ENCODE measurements at places on chromosomes 13 and 19.

- DNase-seq, result no peak
These were observed 108.6 kb downstream of the AKAP11 start for GRCh38 chr13:42380420-42381164.

DNA sequence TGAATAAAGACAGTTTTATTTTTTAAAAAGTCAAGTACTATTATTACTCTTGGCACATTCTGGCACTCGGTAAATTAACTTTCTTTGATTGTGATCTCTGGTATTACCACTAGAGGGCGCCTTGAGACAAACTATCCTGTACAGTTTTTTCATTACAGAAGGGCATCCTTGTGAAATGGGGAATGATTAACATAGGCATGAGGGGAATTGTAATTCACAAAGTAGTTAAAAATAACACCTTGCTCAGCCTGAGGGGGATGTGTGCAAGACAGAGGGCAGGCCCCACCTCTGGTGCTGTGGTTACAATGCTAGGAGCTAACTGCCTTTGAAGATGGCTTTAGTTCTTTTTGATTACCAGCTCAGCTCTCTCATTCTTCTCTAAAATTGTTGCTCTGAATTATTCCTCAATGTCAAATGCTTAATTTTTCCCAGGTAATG lies 24.2 kb upstream of the C1QTNF9B start:
- peak; percentile 69 for DNase-seq

GRCh38 chr13:27097691-27098090 lies 73.9 kb downstream of the USP12 start:
- no peak for DNase-seq

DNA sequence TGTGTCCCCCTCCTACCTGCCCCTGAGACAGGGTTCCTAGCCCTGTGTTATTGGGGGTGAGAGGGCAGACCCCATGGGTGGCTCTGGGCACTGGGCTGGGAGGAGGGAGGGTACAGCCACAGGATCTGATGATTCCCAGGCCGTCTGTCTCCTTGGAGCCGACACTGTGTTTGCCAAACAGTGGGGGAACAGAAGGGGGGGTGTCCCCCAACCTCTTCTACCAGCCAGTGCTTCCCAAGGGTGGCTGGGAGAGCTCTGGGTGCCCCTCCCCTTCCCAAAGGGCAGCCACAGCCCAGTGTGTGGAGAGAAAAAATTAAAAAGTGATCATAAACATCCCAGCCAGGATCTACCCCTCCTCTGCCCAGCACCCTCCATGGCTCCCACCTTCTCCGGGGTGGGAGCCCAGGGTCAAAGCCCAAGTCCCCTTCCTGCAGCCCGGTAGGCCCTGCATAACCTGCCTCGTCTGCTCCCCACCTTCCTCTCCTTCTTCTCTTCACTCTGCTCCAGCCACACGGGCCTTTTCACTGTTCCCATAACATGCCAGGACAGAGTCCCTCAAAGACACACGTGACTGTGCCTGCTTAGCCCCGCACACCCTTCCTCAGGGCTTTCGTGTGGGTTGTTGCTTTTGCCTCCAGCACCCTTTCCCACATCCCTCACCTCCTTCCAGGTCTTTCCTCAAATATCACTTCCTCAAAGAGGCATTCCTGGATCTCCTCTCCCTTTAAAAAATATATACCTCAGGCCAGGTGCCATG lies 1.4 kb upstream of the PLIN4 start:
- DNase-seq, result no peak

DNA sequence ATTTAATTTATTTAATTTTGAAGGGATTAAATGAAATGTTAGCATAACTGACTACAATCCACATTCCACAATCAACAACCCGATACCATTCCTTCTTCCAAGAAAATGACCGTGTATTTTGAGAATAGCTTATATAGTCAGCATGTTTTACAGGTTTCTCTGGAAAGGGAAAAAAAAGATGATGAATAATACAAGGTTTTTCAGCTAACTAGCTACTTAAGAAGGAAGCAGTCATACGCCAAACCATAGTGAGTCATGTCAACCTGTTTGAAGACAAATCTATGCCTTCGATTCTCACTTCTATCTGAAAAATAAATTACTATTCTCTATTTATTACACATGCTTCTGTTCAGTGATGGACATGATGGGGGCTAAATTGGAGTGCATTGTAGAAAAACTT lies 258.6 kb downstream of the EFNB2 start:
- DNase-seq, result peak; percentile 47

- peak; percentile 46 for DNase-seq
These were observed 313.4 kb upstream of the DACH1 start for GRCh38 chr13:72180253-72180952.

DNA sequence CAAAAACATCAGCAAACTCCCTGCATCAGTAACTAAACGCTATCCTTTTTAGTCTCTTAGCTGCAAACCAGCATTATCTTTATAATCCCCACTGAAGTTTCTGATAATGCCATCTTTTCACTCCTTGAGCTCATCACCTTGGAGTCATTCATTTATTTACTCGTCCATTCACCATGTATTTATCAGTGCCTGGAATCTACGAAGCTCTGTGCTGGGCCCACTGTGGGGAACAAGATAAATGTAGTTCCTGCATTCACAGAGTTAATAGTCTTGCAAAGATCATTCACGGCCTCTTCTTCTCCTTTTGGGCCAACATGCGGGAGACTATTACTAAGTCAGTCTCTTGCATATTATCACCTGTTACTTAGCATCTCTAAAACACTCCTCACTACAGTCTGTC lies 89.4 kb downstream of the HS6ST3 start:
- no peak for DNase-seq

- no peak for DNase-seq
These were observed 915.3 kb downstream of the UQCRFS1 start for GRCh38 chr19:28297586-28298157.

DNA sequence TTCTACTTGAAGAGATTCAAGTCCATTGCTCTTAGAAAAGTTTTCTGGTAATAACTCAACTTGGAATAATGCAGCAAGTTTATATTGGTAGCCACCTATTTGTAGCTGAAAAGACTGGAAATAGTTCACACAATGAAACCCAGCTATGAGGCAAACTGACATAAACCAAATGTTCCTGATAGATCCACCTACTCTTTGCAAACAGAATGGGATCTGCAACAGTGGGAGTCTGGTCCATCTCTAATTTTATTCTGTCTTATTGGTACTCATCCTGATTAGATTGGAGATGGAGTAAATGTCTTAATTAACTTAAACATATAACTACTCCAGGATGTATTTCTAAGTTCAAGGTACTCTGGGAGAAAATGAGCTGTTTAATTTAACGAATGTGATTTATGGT lies 438.0 kb downstream of the OLFM4 start:
- DNase-seq, result no peak

DNA sequence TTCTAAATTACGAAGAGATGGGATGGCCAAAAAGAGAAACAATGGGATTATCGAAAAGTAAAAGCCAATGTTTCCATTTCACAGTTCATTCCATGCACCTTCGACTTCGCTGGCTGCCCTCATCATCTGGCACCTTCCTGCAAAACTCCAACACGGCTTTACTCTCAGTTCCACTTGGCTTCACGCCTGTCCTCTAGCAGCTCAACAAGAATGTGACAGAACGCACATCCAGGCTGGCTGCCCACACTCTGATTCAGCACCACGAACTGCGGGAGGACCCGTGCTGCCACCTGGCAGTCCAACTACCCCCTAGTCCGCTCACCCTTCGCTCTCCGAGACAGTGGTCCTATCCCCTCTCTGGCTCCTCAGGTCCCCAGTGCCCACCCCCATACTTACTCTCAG lies 11.7 kb downstream of the ATP7B start:
- no peak for DNase-seq

DNA sequence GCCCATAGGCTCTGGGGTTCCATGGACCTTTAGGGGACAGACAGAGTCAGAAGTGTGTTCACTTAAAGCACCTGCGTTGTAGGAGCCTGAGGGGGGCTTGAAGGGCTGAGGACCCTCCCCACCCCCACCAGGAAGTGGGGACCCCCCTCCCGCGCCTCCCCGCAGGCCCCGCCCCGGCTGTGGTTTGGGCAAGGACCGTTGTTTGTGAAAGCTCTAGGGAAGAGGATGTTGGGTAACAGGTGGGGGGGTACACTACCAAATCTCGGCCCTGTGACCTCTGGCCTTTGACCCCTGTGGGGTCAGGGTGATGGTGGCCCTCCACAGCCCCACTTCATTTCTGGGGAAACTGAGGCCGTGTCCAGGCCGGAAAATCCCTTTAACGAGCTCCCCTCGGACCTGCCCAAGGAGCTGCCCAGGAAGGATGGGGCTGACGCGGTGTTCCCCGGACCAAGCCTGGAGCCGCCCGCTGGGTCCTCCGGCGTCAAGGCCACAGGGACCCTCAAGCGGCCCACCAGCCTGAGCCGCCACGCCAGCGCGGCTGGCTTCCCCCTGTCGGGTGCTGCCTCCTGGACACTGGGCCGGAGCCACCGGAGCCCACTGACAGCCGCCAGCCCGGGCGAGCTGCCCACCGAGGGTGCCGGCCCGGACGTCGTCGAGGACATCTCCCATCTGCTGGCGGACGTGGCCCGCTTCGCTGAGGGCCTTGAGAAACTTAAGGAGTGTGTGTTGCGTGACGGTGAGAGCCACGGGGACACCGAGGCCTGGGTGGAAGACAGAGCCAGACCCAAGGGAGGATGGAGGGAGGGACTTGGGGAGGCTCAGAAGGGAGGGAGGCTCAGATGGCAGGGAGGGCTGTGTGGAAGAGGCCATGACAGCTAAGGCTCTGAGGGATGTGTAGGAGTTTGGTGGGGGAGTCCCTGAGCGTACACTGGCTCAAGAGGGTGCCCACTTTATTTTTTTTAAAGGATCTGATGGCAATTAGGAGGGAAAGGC lies 1.3 kb downstream of the ARHGAP45 start:
- DNase-seq, result no peak

GRCh38 chr19:4694211-4694987 lies 24.3 kb upstream of the MYDGF start:
- peak; percentile 100 for DNase-seq

- DNase-seq, result peak; percentile 22
These were observed 25.7 kb upstream of the TPP2 start for GRCh38 chr13:102571075-102571474.

GRCh38 chr13:35349052-35349451 lies 127.4 kb downstream of the MAB21L1 start:
- no peak for DNase-seq

- peak; percentile 42 for DNase-seq
These were observed 922 bp downstream of the PLEKHG2 start for GRCh38 chr19:39413272-39413910.

DNA sequence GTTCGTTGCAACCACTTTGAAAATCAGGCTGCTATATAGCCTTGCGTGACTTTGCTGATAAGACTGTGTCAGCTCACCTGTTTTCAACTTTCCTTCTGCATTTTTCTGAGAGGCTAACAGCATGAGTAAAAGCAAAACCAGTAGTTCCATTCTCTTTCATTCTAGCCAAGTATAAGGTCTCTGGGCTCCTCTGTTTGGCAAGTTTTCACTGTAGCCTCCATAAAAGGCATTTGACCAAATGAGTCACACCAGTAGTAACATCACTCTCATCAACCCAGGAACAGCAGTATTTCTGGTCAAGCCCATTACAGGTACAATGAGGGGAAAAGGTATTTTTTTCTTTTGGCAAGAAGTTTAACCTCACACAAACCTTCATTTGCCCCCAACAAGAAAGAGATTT lies 1149.8 kb upstream of the MIR17HG start:
- DNase-seq, result peak; percentile 12

GRCh38 chr19:19719798-19720197 lies 13.1 kb downstream of the ZNF14 start:
- DNase-seq, result no peak

GRCh38 chr13:85543144-85543543 lies 256.1 kb downstream of the SLITRK6 start:
- DNase-seq, result peak; percentile 22

GRCh38 chr13:49165798-49166752 lies 54.1 kb upstream of the MLNR start:
- DNase-seq, result no peak

DNA sequence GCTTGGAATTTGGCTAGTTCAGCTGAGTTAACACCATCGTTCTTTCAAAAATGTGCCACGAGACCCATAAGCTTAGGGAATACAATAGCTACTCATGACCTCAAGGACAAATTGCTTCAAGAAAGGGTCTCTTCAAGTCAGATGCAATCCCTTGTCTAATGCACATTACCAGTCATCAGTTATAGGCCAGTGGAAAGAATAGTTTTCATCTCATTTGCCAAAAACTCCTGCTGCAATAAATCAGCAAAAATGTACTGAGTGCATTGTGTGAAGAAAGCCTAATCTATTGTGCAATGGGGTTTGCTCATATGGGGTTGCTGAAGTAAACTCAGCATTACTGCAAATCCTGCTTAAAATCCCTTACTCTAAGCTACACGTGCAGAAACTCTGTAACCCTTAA lies 208.3 kb upstream of the NBEA start:
- DNase-seq, result no peak

DNA sequence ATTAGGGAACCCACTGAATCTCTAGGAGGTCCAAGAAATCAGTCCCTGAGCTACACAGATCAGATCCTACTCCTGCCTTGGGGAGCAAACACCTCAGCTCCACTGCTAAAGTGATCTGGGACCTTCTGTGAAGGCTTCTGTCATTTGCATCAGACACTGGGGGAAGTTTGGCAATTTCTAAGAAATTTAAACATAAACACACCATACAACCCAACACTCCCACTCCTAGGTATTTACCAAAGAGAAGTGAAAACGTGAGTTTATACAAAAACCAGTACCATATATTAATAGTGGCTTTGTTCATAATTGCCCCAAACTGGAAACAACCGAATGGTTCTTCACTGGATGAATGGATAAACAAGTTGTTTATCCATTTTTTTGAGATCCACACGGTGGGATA lies 7.3 kb upstream of the TYROBP start:
- DNase-seq, result no peak

DNA sequence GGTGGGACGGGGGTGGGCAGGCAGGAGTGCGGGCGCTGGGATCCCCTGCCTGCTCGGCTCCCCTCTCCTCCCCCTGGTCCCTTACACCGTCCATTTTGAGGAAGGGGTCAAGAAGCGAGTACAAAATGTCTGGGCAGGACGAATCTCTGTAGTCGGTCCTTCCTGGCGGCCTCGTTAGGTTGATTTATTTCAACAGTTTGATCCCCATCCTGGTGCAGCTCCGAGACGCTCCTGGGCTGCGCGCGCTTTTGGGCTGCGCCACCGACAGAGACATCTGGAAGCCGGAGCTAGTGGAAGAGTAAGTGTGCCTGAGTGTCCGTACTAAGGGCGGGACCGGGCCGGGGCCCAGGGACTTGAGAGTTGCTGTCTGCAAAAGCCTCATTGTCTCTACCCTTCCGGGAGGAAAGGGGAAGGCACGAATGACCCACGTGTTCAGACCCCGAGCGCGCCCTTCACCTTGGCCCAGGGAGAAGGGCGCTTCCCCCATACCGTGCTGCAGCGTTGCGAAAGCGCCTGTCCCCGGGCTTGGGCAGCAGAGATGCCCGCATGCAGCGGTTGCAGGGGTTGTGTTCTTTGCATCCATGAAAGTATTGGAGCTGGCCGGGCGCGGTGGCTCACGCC lies 1.8 kb downstream of the ZNF114 start:
- peak; percentile 70 for DNase-seq

GRCh38 chr13:80307401-80307987 lies 33.4 kb downstream of the SPRY2 start:
- DNase-seq, result no peak

DNA sequence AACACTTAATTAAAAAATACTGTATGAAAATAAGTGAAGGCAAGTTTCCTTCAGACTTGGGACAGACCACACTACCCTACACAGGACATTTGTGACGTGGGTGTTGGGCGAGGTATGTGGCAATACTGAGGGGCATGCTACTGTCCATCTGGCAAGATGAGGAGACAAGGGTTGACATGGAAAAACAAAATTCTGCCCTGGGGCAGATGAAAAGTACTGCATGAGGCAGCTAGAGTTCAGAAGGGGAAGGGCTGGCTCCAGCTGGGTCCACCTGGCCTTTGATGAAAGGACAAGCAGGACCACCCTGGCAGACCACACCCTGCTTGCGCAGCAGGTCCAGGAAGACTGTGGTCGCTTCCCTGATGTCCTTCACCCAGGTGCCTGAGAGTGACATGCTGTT lies 43.2 kb downstream of the LATS2 start:
- DNase-seq, result no peak

Measured in ELR (cell line).